ENCODE measurements at places on chromosomes 6 and 20.

- no peak for DNase-seq
These were observed 106.5 kb downstream of the LY86 start for GRCh38 chr6:6694825-6695624.

GRCh38 chr6:9761220-9761619 is 653.7 kb downstream of the TFAP2A start:
- no peak for DNase-seq

DNA sequence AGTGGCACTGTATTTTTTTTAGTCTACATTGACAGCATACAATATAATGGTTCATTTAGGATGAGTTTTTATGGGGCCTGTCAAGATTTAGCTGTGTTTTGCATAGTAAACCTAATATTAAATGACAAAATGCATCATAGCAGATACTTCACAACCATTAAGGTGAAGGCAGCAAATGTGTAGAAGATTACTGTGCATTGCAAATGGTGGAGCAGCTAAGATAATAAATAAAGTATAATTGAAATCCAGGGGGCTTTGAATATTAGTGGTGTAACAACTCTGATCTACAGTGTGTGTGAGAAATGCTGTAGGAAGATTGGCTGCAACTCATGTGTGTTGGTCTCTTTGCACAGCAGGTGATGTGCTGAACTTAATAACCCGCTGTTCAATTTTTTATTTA is 801.9 kb upstream of the CITED2 start:
- no peak for DNase-seq

GRCh38 chr6:4130357-4130987 is 4.9 kb downstream of the ECI2 start:
- DNase-seq = no peak

DNA sequence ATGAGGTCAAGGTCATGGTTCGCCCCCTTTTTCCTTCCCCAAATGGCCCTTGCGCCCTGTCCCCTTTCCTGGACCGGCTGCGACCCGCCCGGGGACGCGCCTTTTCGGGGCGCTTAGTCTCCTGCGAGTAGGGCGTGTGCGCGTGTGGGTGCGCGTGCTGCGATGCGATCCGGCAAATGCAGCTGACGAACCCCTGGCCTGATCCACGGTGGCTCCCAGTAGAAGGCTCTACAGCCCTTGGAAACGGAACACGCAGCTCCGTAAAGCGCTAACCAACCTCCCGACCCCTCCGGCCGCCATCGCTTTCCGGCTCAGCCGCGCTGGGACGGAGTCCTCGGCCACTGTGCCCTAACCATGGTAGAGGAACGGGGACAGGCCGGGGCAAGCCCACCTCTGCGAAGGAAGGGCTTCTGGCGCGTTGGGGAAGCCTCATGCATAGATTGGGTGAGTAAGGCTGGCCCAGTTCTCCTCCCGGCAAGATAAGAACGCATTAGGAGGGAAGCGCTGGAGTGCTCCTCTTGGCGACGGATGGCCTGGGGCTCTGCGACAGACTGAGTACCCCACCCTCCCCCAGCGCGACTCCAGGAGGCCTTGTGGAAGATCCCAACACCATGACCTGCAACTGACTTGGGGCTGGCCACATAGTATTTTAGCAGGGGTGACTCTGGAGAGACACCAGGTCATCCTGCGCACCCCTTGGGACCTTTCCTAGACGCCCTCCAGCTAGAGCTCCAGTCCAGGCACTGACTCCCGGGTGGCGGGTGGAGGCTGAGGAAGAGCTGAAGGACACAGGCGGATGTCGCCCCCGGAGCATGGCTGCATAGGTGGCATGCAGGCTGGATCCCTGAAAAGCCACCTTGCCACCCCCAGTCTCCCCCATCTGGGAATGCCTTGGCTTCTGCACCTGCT is 1.1 kb upstream of the SLC4A11 start:
- DNase-seq = no peak

- no peak for DNase-seq
These were observed 131.1 kb downstream of the VEGFA start for GRCh38 chr6:43900916-43901732.

DNA sequence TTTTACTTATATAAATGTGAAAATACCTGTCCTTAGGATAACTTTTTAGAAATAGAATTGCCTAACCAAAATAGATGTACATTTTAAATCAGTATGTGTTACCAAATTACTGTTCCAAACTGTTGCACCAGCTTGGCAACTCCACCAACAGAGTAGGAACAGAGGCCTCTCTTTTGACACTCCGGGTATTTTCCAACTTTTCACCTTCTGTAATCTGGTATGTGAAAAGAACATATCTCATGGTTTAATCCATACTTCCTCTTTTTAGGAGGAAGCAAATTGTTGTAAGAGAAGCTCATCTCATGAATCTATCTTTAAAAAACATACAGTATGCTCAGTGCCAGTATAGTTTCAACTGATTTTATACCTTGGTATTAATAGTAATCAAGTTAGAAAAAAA is 24.9 kb downstream of the RNF144B start:
- DNase-seq = peak; percentile 10
